ENCODE measurements at places on chromosomes 13 and 19.

DNA sequence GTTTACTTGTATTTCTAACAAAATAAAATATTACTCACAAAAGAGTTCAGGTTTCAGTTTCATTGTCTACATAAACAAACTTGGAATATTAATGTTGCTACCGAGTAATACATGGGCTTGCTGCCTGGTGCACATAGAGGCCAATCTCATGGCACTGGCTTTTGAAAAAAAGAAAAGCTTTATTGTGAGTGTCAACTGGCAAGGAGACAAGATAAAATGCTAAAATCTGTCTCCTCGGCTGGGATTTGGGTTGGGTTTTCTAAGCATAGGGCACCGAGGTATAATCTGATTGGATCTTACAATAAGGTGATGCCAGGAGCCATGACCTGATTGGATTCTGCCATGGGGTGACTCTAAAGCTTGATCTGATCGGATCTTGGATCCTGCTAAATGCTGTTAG is 1519.9 kb upstream of the MIR17HG start:
- DNase-seq: peak; percentile 1

GRCh38 chr13:94480672-94481145 is 1.2 kb upstream of the DCT start:
- DNase-seq: no peak

- DNase-seq: no peak
These were observed 24.6 kb downstream of the CAB39L start for GRCh38 chr13:49419276-49419675.

DNA sequence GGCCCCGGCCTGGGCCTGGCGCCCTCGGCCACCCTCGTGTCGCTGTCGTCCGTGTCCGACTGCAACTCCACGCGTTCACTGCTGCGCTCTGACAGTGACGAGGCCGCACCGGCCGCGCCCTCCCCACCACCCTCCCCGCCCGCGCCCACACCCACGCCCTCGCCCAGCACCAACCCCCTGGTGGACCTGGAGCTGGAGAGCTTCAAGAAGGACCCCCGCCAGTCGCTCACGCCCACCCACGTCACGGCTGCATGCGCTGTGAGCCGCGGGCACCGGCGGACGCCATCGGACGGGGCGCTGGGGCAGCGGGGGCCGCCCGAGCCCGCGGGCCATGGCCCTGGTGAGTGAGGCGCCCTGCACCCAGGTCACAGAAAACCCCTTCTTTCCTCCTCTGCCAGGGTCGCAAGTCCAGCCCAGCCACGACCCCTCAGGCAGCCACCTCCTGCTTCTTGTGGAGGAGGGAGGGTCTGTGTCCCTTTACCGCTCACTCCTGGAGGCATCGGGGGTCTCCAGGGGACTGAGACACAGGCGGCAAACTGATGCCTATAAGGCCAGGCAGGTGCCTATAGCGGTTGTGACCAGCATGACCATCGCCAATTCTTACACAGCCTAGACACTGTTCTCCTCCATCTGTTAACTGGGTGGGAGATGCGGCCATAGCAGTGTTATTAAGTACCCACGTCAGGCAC is 4.2 kb downstream of the TTC9B start:
- no peak for DNase-seq

GRCh38 chr19:38387550-38388348 is at the start of gene GGN:
TSS of gene GGN (minus strand) at chr19:38388034. CDS start at chr19:38387261, 773 bp downstream.
- peak; percentile 98 for DNase-seq

- DNase-seq: no peak
These were observed 48.1 kb downstream of the IRS2 start for GRCh38 chr13:109738298-109738746.

- DNase-seq: no peak
These were observed 415.0 kb upstream of the SPRY2 start for GRCh38 chr13:80755910-80756309.

DNA sequence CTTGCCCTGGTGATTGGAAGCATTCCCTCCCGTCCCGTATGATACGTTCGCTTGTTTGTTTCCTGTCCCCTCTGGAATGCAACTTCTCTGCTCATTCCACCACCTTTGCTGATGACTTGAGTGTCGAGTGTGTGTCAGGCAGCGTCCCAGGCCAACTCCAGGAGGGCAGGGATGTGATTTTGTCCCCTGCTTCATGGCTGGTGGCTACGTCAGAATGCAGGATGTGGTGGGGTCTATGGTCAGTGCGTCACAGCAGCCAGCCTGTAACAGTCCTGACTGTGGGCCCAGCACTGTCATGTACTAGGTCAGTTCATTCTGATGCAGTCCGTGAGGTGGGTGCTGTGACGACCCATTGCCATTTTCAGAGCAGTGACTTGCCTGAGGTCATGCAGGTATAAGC is 16.2 kb downstream of the BRSK1 start:
- no peak for DNase-seq

DNA sequence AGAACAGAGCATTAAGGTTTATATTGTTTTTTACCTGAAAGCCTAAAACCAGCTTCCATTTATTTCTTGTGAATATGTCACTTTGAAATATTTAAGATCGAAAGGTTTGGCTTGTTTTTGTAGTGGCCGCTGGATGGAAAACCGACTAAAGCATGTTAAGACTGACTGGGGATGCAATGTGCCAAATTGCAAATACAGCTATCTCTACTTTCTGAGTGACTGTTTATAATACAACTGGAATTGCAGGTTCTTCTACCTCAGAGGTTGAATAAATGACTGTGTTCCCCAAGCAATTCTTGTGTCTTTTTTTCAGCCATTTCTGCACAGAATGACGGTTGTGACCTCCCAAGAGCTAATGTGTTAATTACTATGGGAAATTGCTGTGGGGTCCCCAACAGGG is 50.0 kb upstream of the TMTC4 start:
- no peak for DNase-seq

GRCh38 chr19:558770-559439 is 13.5 kb upstream of the BSG start:
- DNase-seq: peak; percentile 60

GRCh38 chr19:49364083-49364737 is 533 bp downstream of the DKKL1 start:
- no peak for DNase-seq

DNA sequence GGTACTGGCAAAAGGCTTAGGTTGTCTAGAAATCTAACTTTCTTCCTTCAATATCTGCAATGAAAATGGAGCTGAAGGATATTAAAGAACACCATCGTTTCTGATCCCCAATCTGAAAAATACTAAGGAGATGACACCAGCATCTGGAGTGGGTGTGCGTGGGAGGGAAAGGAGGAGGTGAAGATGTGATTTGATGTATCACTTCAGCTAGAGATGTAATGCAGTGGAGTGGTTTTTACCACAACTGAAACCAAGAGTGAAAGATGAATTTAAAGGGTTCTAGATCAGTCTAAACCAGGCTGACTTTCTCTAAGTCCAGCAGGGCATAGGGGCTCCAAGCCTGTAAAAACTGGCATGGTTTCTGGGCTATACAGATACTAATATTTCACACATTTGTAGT is 148.4 kb downstream of the AKAP11 start:
- DNase-seq: no peak

- DNase-seq: no peak
These were observed 109.4 kb downstream of the RFC3 start for GRCh38 chr13:33927315-33927714.

- peak; percentile 11 for DNase-seq
These were observed 382.7 kb downstream of the MYO16 start for GRCh38 chr13:109012115-109012514.

DNA sequence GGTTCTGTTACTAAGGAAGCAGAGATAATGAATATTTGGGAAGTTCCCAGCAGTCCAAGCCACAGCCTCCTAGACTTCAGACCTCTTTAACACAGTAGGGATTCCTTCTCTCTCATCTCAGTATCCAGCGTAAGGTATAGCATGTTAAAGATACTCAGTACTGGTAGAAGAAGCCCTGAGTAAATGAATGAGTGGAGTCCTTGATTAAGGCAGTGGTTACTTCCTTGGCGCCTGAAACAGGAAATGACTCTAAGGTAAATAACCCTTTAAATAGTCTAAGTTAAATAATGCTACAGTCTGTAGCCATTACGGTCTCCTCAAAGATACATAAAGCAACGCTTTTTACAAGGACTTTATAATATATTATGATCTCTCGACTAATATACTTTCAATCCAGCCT is 650.8 kb upstream of the MIR17HG start:
- DNase-seq: no peak

- DNase-seq: peak; percentile 28
These were observed 15.2 kb downstream of the GAS6 start for GRCh38 chr13:113848431-113849260.

DNA sequence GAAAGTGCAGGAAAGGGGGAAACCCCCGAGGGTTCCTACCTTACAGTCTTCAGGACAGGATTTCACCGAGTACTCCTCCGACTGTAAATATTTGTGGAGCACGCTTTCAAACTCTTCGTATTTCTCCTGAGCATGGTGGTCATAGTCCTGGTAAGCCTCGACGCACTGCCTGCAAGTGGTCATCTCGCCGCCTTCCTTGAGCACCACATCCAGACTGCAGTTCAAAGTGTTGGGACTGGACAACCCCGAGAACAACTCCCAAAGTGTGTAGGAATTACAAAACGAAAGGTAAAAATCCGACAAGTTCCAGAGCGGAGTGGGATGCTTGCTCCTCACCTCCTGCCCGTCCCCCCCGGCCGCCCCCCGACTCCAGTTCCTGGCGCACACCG is 349.7 kb downstream of the LIG4 start:
- no peak for DNase-seq

GRCh38 chr19:17749912-17750317 is 1.4 kb upstream of the FCHO1 start:
- no peak for DNase-seq

DNA sequence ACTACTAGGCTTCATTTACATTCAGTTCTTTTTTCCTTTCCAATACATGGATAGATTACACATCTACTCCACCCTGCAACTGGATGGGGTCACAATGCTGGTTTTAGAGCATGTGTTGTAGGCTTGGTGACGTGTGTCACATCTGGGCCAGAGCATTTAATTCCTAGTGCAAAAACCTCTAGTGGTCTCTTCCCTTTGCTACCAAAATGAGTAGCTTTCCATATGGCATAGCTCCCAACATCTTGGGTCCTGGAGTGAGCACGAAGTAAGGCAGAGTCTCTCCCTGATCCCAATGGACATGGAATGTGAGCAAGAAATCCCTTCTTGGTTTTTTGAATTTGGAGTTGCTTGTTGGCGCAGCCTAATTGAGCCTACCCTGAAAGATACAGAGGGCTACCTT is 51.7 kb downstream of the TNFSF11 start:
- no peak for DNase-seq

DNA sequence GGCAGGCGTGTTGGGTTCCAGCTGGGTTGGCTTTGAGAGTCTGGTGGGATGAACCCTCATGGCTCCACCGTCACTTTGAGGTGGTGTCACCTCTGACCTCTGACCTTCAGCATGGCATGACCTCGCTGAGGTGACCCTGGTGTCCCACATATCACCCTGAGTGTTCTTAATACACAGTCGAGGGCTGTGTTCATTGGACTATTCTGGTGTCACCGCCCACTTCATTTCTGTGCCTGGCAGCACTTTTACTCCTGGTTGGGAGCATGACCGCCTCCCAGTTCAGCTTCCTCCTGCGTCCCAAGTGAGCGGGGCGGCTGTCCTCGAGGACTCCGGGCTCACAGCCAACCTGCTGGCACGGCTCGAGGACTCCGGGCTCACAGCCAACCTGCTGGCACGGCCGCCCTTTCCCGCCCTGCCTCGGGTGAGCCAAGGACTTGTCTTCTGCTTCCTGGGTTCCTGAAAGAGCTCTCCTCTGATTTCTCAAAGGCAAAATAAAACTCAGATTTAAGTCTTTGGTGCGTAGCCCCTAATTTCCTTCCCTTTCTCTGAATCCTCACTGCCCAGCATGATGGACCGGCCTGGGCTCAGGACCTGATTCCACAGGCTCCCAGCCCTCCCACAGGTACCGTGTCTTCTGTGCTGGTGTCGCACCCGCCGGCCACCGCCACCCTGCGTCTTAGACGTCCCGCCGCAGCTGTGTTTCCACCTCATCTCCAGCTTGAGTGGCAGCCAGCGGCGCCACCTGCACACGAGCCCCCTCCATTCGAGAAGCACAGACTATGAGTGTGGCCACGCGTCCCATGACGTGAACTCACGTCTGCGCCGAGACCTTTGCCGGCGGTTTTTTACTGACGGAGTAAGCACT is 10.4 kb downstream of the ATP4B start:
- DNase-seq: no peak

- no peak for DNase-seq
These were observed 5.5 kb downstream of the TPT1 start for GRCh38 chr13:45335397-45336024.

DNA sequence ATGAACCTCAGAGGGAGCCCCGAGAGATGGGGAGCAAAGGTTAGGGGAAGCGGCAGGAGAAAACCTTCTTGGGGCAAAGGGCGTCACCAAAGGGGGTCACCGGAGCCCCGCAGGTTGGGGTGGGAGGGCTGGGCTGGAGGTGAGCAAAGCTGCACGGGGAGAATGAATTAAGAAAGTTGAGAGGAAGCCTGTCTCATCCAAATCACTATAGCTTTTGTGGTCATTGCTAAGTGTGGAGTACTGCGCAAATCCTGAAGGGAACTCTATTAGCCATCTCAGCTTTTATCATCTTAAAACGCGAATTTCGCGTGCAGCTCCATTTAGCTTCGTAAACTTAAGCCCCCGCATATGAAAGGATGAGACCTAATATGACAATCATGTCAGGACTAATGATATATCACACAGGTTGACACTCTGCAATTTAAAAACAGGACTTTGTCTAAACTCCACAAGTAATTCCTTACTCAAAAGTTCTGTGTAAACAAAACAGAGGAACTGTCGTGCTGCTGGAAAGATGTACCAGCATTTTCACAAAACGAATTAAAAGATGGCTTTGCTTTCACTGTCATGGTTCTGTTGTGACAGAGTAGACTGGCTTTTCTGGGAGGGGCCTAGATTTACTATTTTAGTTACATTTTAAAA is 631 bp downstream of the LACC1 start:
- DNase-seq: no peak

DNA sequence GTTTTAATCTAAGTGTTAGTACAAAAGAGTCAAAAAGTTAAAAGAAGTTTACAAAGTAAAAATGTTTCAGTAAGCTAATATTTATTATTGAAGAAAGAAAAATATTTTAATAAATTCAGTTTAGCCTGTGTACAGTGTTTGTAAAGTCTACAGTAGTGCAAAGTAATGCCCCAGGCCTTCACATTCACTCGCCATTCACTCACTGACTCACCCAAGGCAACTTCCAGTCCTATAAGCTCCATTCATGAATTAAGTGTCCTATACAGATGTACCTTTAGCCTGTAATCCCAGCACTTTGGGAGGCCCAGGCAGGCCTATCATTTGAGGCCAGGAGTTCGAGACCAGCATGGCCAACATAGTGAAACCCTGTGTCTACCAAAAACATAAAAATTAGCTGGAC is 24.1 kb upstream of the AKAP11 start:
- DNase-seq: no peak

DNA sequence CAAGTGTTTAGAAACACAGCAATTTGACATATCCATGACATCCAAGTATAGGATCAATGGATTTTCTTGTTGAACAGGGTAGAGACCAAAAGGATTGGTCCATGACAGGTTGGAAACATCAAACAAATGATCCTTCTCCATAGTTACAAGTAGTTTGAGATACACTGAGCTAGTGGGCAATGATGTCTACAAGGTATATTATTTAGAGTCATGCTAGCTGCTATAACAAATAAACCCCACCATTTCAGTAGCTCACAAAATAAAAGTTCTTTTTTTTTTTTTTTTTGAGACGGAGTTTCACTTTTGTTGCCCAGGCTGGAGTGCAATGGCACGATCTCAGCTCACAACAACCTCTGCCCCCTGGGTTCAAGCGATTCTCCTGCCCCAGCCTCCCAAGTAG is 4.9 kb upstream of the HAUS5 start:
- DNase-seq: no peak

- DNase-seq: no peak
These were observed 1624.1 kb upstream of the PRR20A start for GRCh38 chr13:55516610-55517009.

- no peak for DNase-seq
These were observed 246.3 kb downstream of the LACC1 start for GRCh38 chr13:44125943-44126469.
